ENCODE measurements at places on chromosomes 13 and 19. TPM values are rescaled to one million over a fixed set of nuclear protein-coding genes. Genes with fewer than 3 reads are reported as not detected.

The IL4I1 gene
- 0.30 TPM for total RNA-seq

The ZNF154 gene
- total RNA-seq = 24.7 TPM

The LHB gene
- not detected for total RNA-seq

The ZNF534 gene
- total RNA-seq = 0.40 TPM

The CBY2 gene
- not detected for total RNA-seq

The RAP2A gene
- 248 TPM for total RNA-seq

The CGB1 gene
- not detected for total RNA-seq

The ATP4B gene
- total RNA-seq = 1.4 TPM
